ENCODE measurements at places on chromosomes 2 and 18.

DNA sequence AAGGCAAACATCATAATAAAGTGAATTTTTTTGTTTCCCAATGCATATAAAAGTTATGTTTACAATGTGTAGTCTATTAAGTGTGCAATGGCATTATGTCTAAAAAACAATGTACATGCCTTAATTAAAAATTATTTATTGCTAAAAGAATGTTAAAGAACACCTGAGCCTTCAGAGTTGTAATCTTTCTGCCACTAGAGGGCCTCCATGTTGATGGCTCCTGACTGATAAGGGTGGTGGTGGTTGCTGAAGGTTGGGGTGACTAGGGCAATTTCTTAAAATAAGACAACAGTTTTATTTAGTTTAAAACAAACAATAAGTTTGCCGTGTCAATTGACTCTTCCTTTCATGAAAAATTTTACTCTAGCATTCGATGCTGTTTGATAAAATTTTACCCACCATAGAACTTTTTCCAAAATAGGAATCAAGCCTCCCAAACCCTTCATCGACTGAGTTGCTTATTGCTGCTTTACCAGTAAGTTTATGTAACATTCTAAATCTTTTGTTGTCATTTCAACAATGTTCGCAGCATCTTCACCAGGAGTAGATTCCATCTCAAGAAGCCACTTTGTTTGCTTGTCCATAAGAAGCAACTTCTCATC lies 32.3 kb downstream of the MAP3K2 start:
- peak; percentile 67 for DNase-seq

GRCh38 chr2:199830531-199830930 lies 20.5 kb downstream of the FTCDNL1 start:
- no peak for DNase-seq

DNA sequence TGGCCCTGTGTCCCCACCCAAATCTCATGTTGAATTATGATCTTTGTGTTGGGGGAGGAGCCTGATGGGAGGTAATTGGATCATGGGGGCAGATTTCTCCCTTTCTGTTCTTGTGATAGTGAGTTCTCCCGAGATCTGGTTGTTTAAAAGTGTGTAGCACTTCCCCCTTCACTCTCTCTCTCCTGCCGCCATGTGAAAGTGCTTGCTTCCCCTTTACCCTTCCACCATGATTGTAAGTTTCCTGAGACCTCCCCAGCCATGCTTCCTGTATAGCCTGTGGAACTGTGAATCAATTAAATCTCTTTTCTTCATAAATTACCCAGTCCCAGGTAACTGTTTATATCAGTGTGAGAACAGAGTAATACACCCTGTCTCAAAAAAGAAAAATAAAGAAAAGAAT lies 25.5 kb downstream of the LRRFIP1 start:
- DNase-seq: no peak

DNA sequence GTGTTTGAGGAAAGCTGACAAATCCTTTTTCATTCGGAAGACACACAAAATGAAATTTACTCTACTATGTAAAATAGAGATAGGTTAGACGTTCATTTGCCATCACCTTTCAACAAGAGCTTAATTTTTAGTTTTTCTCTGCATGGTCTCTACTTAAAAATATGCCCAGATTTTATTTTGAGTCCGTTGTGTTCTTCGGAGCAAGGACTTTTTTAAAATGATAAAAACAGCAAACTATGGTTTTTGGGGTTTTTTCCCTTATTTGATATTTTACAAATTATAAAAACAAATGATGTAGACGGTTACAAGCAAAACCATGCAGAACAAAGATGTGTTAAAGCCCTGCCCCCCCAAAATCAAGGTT lies 53.3 kb upstream of the RBM44 start:
- DNase-seq: no peak

Measured in CD4-positive, alpha-beta T cell treated with Interleukin-10 for 1 hour (primary cell).